ENCODE measurements at places on chromosomes 3 and 15.

- DNase-seq, result no peak
These were observed 335.0 kb upstream of the CTNNB1 start for GRCh38 chr3:40864146-40864782.

DNA sequence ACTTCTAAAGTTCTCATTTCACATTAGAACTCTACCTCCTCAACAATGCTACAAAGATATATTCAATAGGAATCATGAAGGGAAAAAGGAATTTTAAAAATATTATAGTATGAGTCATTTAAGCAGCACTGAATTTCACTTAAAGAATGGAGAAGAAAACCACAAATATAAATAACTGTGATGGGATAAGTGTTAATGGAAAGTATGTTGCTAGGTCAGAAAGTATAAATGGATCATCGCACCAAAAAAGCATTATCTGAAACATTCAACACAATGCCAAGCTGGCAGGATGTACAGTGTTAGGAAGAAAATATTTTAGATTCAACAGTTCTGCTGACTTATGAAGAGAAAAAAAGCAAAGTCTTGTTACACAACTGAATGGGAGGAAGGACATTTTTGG is 101.4 kb downstream of the TFG start:
- DNase-seq, result no peak

DNA sequence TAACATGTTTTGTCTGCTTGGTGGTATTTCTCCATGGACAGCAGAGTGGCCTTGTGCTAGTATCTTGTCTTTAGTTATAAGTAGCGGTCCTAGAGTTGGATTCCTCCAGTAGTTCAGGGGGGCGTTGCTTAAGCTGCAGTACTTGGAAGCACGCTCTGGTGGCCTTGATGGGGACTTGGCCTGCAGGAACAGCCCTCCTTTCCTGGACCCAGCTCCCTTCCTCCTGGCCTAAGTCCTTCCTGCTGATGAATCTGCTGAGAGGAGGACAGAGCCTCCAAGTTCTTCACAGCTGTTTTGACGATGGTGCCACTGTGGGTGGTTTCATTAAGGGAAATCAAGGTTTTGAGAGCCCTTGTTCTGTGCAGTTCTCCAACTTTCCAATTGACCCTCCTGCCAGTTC is 38.6 kb upstream of the SEC22A start:
- no peak for DNase-seq

DNA sequence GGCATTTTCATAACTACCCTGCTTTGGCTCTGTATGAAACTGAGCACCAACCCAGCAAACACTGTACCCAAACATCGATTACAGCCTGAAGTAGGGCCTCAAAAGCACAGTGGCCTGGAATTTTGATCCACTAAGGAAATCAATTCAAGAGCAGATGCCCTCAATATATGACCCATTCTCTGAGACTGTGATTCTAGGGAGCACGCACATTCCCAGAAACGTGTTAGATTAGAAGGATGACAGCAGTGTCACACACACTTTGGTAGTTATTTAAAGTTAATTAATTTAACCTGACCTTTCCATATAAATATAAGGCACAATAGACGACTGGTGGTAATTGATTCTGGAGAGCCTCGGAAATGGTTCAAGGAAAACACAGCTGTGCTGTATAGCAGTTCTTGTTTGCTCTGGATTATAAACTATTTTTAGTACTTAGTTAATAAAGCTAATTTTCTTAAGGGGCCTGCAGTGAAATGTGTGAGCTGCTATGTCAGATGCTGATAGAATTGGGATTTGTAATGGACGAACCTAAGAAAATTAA is 126.3 kb upstream of the ZNF385D start:
- DNase-seq, result no peak

- DNase-seq, result no peak
These were observed 175.7 kb downstream of the SLC9A9 start for GRCh38 chr3:143672396-143673165.
